Progenitor cell of endocrine pancreas (in vitro differentiated cells): ENCODE measurements at places on chromosomes 4 and X. TPM values are rescaled to one million over a fixed set of nuclear protein-coding genes. Genes with fewer than 3 reads are reported as not detected.

The MAGEA2B gene
- total RNA-seq = 1.4 TPM in 1 of 2 replicates, not detected in the other

The HMGN5 gene
- total RNA-seq = 7.9 and 10.0 TPM in 2 replicates

The PDE6B gene
- 10.4 TPM in 2 replicates for total RNA-seq

The CYLC1 gene
- not detected in 2 replicates for total RNA-seq

The BTC gene
- 0.46 and 0.60 TPM in 2 replicates for total RNA-seq

The SUPT20HL2 gene
- total RNA-seq = not detected in 2 replicates

The ATP1B4 gene
- total RNA-seq = not detected in 2 replicates

The HMX1 gene
- total RNA-seq = 0.65 and 0.87 TPM in 2 replicates

The CFAP47 gene
- 1.5 and 1.7 TPM in 2 replicates for total RNA-seq

The ANXA10 gene
- not detected in 2 replicates for total RNA-seq

The TRPC5OS gene
- total RNA-seq = not detected in 2 replicates

The GPRIN3 gene
- 14.8 and 16.0 TPM in 2 replicates for total RNA-seq

The SSX1 gene
- not detected in 2 replicates for total RNA-seq

The GPRASP1 gene
- total RNA-seq = 4.1 and 5.7 TPM in 2 replicates

The EREG gene
- total RNA-seq = not detected in 2 replicates

The ZDHHC15 gene
- total RNA-seq = 2.3 and 2.7 TPM in 2 replicates

The GAGE13 gene
- total RNA-seq = not detected in 2 replicates

The RGN gene
- total RNA-seq = 7.3 and 8.0 TPM in 2 replicates

The RHOXF1 gene
- total RNA-seq = 0.55 and 1.4 TPM in 2 replicates

The PIGA gene
- total RNA-seq = 22.0 and 22.9 TPM in 2 replicates

The VSIG1 gene
- total RNA-seq = 67.9 and 85.3 TPM in 2 replicates

The TCEAL7 gene
- total RNA-seq = 4.9 and 5.1 TPM in 2 replicates

The MAGEA12 gene
- not detected in 2 replicates for total RNA-seq

The NXF2B gene
- total RNA-seq = 0.74 and 2.9 TPM in 2 replicates

The SFRP2 gene
- total RNA-seq = 1.3 and 3.2 TPM in 2 replicates

The DGAT2L6 gene
- not detected in 2 replicates for total RNA-seq

The TAF7L gene
- total RNA-seq = 0.13 and 0.26 TPM in 2 replicates

The SPANXA1 gene
- total RNA-seq = not detected in 2 replicates

The GPAT3 gene
- total RNA-seq = 0.17 and 0.36 TPM in 2 replicates

The ASB9 gene
- total RNA-seq = 1.6 and 2.7 TPM in 2 replicates

The APLN gene
- 0.14 and 0.38 TPM in 2 replicates for total RNA-seq

The TREX2 gene
- 0.24 and 0.41 TPM in 2 replicates for total RNA-seq

The ARHGAP36 gene
- 0.36 and 0.42 TPM in 2 replicates for total RNA-seq

The CT47A1 gene
- not detected in 2 replicates for total RNA-seq
